ENCODE measurements at places on chromosomes 11 and 22. TPM values are rescaled to one million over a fixed set of nuclear protein-coding genes. Genes with fewer than 3 reads are reported as not detected.

DNA sequence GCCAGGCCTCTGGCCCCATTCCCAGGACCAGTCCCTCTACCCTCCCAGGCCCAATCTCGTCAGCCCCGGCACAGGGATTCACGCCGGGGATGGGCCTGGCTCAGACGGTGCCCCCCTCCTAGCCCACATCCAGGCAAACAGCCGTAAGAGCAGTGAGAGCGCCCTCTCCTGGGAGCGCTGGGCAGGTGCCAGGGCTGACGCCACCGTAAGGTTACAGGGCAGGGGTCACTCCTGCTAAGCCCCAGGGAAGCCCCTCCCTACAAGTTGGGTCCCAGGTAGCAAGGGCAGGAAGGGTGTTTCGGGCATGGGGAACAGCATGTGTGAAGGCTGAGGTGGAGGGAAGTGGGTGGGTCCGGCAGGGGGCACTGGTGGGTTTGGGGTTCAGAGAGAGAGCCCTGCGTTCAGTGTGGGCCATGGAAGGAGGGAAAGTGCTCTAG is 19.2 kb upstream of the PPARA start:
- DNase-seq: no peak

- peak; percentile 93 for DNase-seq
Observed at GRCh38 chr22:50185375-50186087, at the start of gene TRABD. TSS of gene TRABD (plus strand) at chr22:50185913. CDS start at chr22:50193061, 7,148 bp downstream.

Gene ADAMTS15
- total RNA-seq: 0.11 TPM

Gene SCUBE2
- total RNA-seq: not detected

Gene TMPRSS6
- 1.8 TPM for total RNA-seq

Gene OR8A1
- not detected for total RNA-seq
